Type B pancreatic cell (in vitro differentiated cells): ENCODE measurements at places on chromosomes 3 and 15.

GRCh38 chr15:42919308-42919707 lies 1.3 kb downstream of the TTBK2 start:
- DNase-seq: no peak

- no peak for DNase-seq
Observed at GRCh38 chr15:26682598-26683164, 90.2 kb downstream of the GABRB3 start.

DNA sequence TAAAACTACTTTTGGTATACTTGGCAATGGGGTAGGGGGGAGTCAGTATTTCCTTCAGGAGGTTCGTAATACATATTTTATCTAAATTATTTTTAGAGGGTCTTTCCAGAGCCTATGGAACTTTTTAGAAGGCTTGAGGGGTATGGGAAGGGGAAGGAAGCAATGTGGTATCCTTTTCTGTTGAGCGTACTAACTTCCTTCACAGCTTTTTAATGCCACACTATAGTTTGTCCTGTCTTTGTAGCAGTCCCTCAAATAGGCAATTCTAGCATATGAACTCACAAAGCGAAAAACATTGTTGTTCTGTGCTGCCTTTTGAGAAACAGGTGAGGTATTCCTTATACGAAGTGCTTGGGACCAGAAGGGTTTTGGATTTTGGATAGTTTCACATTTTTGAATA lies 22.3 kb upstream of the P2RY13 start:
- DNase-seq: no peak

GRCh38 chr3:25587975-25588374 lies 76.7 kb downstream of the TOP2B start:
- DNase-seq: no peak

GRCh38 chr15:100204771-100205170 lies 137.0 kb downstream of the ADAMTS17 start:
- DNase-seq: no peak

GRCh38 chr3:134126153-134126552 lies 96.4 kb upstream of the SLCO2A1 start:
- DNase-seq: no peak

DNA sequence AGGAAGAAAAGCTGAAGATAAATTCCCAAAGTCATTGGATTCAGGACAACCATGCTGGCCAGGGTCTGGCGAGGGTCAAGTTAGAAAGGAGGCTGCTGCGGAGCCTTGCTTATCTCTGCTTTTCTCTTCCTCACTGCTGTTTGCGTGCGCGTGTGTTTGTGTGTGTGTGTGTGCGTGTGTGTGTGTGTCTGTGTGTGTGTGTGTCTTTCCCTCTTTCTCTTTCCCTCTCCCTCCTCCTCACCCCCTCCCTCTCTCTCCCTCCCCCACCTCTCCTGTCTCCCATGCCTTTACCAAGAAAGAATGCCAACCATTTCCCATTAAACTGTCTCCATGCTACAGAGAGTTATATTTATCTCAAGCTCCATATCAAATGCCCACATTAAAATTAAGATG lies at the start of gene COLQ:
TSS of gene COLQ (minus strand) at position 134 of the 393 bp plus-strand sequence. CDS start at position 53, 81 bp downstream.
- DNase-seq: no peak

DNA sequence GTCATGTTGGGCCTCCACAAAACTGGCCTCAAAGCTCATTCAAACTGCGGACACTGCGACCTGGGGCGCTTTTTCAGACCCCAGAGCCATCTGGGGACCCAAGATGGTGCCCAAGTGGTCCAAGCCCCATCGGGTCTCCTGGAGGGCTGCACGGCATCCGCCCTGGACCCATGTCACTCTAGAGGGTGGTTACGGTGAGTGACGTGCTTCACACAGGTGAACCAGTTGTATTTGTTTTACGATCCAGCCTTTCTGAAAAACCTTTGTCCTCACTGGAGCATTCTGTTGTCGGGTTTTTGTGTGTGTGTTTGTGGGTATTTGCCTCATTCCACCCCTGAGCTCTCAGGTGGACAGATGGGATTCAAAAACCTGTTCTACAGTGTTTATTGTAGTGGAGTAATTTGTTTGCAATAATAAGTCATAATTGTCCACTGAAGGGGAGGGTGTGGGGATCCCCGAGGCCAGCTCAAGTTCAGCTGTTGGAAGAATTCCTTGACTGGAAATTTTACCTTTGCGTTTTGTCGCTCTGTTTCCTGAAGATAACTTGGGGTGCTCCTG lies 1.9 kb downstream of the SLC51A start:
- DNase-seq: peak; percentile 48

GRCh38 chr3:42988566-42988965 lies 9.5 kb downstream of the GASK1A start:
- no peak for DNase-seq

DNA sequence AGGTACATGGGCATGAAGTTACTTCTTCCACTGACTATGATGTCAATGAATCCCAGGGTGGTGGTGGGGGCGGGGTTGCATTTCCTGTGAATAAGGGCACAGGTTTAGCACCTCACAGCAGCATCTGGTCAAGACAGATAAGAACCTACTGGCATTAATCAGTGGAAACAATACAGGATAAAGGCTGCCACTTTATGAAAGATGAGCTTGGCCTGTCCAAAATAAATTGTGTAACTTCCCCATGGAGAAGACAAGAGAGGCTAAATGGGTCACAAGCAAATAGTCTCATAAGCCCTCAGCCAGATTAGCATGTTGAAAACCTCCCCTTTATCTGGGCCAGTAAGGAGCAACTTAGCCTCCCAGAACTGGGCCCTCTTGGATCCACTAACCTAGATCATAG lies 27.4 kb upstream of the PLSCR2 start:
- no peak for DNase-seq

- no peak for DNase-seq
Observed at GRCh38 chr3:66107855-66108254, 69.1 kb upstream of the MAGI1 start.

- DNase-seq: peak; percentile 8
Observed at GRCh38 chr15:70627322-70627721, 136.0 kb downstream of the UACA start.

DNA sequence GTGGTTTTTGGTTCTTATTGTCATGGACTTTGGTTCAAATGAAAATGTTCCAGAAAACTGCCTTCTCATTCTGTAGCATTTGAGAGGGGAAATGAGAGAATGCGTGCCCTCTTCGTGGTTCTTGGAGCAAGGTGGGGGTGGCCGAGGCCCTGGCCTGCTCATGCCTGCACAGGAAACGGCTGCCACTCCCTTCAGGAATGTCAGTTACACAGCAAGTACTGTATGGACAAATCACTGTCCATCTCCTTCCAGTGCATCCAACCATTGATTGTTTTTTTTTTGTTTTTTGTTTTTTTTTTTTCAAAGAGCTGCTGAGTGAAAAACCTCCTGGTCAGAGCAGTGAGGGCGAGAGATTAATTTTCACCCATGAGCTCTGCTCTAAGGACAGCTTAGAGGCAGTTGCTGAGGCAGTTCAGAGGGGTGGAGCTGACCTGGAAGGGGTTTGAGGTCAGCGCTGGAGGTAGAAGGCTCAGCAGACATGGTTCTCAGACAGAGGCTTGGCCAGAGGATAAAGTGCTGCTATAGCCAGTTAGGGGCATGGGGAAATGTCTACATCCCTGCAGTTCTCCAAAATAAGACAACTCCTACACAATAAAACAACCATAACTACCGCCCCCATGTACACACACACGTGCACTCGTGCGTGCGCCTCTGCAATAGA lies 20.2 kb upstream of the KIF23 start:
- DNase-seq: no peak

GRCh38 chr3:53764026-53764775 lies 82.0 kb downstream of the CHDH start:
- DNase-seq: no peak

- DNase-seq: no peak
Observed at GRCh38 chr3:49489247-49489646, 19.2 kb downstream of the DAG1 start.

DNA sequence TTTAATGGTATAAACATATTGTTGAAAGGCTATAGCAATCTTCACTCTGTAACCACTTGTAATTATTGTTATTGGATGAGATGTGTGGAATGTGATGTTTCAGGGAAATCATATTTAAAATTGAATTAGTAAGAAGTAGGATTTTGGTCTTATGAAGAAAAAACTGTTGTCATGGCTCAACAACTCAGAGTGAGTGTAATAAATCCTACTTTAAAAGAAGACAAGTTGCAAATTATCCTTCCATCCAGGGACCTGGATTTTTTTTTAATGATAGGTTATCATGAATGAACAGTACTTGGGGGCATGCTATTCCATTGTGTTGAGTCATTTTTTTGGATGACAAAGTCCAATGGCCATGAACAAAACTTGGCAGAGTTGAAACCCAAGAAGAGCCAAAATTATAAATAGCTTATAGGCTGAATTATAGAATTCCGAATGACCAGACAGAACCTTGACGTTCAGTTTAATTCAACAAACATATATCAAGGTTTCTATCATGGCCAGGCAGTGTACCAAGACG lies 625.5 kb upstream of the ZNF717 start:
- no peak for DNase-seq

DNA sequence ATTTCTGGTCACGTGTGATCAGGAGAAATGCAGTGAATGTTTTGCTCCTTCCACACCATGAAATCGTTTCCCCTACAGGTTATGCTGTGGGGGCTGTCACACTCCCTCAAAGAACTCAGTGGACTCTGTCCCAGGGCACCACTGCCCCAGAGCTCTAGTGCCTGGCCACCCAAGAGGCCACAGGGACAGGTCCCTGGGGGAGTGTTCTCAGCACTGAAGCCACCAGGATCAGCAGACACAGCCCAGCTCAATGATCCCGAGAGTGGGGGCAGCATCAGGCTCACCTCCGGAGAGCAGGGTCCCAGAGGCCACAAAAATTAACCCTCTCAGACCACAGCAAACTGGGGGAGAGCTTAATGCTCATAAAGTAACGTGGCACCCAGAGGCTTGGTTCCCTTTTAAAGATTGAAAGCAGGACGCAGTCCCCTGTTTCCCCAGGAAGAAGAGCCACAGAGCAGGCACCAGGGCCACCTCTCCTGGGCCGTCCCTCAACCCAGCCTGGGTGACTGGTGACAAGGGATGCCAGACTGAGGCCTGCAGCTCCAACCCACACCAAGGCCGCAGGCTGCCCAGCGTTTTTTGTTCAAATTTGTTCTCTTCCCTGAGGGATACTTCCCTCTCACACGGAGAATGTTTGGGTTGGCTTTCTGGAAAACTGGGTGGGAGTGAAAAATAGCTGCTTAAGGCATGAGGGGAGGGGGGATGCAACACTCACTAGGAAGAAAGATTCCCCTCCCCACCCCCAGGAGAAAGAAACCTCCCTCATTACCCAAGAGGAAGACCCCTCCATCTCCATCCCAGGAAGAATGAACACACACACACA lies 123.3 kb upstream of the IGF1R start:
- no peak for DNase-seq

GRCh38 chr3:120173056-120173675 lies 78.9 kb upstream of the GSK3B start:
- no peak for DNase-seq

DNA sequence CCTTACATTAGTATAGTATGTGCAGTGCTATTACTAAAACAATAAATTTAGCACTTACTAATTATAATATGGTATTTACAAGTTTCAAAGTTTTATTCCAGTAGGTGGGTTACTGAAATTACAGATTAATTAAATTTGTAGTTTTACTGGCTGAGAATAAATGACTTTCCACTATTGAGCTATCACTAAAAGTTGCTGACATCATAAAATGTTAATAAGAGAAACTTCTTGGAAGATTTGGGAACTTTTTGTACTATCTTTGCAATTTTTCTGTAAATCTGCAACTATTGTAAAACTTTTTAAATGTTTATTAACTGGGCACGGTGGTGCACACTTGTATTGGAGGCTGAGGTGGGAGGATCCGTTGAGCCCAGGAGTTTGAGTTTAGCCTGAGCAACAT lies 247.7 kb downstream of the UBE2E2 start:
- DNase-seq: no peak

DNA sequence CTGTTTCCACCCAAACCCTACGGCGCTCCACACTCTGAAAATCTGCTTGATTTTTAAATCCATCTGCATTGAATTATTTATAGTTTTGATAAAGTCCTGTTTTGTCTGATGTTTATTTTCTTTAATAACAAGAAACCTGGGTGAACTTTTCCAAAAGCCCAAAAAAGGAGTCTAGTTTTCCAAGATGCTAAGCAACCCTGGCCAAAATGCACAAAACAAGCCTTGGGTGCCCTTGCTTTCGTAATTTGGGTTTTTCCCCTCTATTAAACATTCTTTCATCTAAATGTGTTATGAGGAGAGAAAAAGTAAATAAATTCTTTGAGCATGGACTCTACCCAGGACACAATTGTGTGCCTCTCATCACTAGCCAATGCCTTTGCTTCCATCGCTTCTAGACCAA lies 468.9 kb downstream of the MCTP2 start:
- DNase-seq: no peak

- no peak for DNase-seq
Observed at GRCh38 chr3:102415553-102415952, 19.3 kb upstream of the ZPLD1 start.

DNA sequence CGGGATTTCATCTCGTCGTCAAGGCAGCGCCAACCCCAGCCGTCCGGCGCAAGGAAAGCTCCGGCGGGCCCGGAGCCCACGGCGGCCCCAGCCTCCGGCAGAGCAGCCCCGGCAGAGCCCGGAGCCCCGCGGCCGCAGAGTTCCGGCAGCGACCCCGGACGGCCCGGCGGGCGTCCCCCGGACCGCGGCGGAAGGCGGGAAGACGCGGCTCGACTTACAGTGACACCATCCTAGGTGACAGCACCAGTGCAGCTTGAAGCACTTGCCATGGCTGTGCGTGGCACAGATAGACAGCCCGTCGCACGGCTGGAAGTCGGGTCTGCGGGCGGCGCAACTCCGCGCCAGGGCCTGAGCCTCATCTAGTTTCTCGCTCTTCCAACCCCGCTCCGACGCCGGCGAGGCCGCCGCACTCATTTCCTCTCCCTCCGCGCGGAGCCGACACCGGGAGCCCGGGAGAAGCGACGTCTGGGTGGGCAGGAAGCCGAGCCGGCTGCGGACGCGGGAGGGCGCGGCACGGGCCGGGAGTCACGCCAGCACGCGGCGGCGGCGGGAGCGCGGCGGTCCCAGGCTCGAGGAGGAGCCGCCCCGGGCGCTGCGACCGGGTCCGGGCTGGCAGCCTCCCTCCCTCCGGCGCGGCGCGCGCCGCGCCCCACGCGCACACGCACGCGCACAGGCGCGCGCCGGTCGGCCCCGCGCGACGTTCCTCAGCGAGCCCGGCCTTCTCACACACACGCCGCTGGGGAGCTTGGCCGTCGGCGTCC lies at the start of gene C3orf70:
TSS of gene C3orf70 (minus strand) at position 651 of the 761 bp plus-strand sequence. CDS start at position 414, 237 bp downstream.
- peak; percentile 78 for DNase-seq

- DNase-seq: no peak
Observed at GRCh38 chr3:167886690-167887089, 151.2 kb downstream of the SERPINI1 start.

- no peak for DNase-seq
Observed at GRCh38 chr3:114687151-114687550, 393.3 kb downstream of the TIGIT start.

- no peak for DNase-seq
Observed at GRCh38 chr3:105801397-105801796, 67.4 kb downstream of the CBLB start.
